ENCODE measurements at places on chromosomes 1 and 21.
A peak's percentile ranks its signal among the peaks of the same experiment; 100 is the strongest.

GRCh38 chr1:191320062-191320461, 838.2 kb upstream of the RGS18 start:
- no peak for DNase-seq

- no peak for DNase-seq
These were observed 436.8 kb downstream of the PTPRU start for GRCh38 chr1:29673228-29673500.

DNA sequence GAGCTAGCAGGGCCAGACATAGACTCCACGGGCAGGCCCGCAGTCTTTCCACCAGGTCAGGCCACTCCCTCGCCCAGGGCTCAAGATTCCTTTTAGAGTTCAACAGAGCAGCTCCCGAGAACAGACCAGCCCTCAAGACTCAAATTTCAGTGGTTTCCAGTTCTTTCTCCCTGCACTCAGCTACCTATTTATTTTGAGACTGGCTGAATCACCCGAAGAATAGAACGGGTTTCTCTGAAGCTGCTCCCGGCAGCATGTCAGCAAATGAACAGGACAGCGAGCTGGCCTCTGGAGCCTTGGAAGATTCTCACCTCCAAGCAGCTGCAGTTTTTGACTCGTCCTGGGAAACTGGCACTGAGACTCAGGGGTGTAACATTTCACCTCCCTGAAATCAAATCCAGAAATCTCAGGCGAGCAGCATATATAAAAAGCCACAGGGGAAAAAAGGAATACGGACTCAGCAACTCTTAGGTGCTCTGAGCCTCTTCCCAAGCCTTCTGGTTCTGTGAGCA, 177.9 kb downstream of the CLIC6 start:
- DNase-seq, result no peak

GRCh38 chr1:52348704-52349300, 17.2 kb downstream of the CC2D1B start:
- DNase-seq, result no peak

DNA sequence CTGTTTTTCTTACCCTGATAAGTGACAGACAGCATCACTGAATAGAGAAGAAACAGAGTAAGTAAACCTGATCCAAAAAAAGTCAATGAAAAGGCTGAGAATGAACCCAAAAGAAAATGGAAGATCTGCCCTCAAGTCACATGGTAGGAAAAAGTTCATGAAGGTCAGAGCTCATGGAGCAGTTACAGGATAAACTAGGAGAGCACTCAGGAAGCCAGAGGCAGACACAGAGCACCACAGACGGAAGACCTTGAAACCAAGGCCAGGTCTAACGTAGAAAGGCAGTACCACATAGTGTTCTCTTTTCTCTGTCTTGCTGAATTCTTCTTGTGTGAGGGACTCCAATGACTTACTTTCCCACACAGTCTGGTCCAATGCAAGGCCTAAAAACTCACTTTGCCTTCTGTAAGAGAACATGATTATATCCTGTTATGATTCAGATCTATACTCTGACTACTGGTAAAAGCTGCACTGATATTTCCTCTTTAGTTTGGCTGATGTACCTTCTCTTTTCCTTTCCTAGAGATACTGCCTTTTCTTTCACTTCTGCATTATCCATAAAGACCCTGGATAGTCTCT, 40.8 kb downstream of the RTCA start:
- no peak for DNase-seq

- peak; percentile 22 for DNase-seq
These were observed 978 bp downstream of the PRDM15 start for GRCh38 chr21:41877901-41878830.

DNA sequence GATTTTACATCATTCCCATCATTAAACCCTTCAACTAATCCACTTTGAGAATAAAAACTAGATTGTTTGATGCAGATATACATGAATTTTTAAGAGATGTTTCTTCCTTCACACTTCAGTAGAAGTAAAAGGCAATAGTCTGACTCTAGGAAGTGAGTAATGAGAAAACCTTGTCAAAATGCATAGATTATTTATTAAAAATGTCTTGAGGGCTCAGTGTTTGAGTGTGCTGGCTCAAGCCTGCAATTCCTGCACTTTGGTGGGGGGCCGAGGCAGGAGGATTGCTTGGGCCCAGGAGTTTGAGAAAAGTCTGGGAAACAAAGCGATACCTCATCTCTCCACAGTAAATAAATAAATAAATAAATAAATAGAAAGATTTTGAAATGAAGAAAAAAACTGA, 177.1 kb downstream of the NEGR1 start:
- no peak for DNase-seq

DNA sequence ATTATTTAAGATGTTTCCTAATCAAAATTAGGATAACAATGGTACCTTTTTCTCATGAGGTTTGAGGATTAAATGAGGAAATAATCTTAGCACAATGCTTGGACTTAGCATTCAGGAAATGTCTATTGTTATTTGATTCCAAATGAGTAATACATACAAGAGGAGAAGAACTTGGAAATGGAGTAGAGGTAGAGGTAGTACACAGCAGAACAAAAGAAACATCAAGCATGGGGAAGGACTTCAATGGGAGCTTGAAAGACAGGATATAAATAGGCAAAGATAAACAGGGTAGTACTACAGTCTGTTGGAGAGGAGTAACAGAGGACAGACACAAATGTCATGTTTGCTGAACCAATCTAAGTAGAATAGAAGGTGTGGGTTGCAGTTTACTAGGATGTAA, 59.5 kb upstream of the RGS2 start:
- no peak for DNase-seq

GRCh38 chr1:202164271-202165037, 4.1 kb upstream of the PTPN7 start:
- peak; percentile 75 for DNase-seq

- DNase-seq, result no peak
These were observed 222.0 kb downstream of the TRABD2B start for GRCh38 chr1:47774986-47775834.

DNA sequence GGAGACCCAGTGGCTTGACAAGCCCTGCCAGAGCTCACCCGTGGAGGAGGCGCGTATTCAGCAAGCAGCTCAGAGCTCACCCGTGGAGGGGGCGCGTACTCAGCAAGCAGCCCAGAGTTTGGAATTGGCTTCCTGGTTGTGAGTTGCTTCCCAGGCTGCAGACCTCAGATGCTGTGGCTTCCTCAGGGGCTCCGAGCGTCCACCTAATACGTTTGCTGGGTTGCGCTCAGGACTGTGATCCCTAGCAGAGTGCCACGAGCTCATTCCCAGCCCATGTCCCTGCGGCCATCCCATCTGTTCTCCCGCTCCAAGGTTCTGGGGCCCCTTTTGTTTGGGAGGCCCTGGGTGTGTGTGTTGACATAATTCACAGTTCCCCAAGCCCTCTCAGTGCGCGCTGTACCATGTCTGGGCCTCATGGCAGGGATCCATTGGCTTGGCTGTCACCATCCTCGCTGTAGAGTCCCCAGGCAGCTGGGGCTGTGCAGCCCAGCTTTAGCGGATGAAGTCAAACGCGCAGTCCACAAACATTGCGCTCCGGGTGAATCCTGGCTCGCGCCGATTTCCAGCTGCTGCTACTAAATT, 3.6 kb downstream of the AJAP1 start:
- DNase-seq, result no peak

- DNase-seq, result no peak
These were observed 93.1 kb downstream of the MACF1 start for GRCh38 chr1:39297551-39297950.

DNA sequence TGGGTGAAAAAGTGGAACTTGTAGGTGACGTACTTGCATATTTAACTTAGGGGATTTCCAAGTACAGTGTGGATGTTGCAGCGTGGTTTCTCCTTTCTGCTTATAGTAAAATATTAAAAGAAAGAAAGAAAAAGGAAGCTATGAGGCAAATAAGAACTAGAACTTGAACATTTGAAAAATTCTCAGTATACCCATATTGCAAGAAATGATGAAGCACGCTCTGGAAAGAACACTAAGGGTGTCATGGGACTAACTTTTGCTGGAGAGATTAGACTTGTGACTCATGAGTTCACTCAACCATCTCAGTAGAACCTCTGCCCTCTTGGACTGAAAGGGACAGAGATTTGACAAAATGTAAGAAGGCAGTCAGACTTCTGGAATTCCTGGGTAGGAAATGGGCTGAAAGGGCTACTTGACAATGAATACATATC, 704.5 kb upstream of the ADGRL4 start:
- no peak for DNase-seq

GRCh38 chr1:64121766-64122385, 81.5 kb upstream of the UBE2U start:
- no peak for DNase-seq

DNA sequence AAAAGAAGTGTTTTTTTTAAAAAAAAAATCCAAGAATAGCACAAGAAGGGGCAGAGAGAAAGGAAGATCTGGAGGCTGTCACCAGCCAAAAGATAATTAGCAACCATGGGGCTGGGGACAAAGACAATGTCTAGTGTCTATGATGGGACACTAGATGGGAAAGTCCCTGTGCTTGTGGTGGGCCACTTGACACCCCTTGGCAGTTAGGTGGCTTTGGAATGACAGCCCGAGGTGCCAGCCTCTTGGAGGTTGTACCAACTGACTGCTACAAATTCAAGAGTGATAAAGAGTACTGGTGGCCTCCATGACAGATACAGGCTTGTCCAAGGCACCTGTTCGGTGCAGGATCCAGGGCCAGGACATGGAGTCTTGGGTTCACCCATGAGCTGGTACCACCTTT, 21.6 kb downstream of the ATP2B4 start:
- DNase-seq, result no peak

GRCh38 chr1:186662752-186663151, 17.5 kb downstream of the PTGS2 start:
- no peak for DNase-seq

GRCh38 chr1:4150262-4150661, 250.2 kb upstream of the C1orf174 start:
- no peak for DNase-seq

DNA sequence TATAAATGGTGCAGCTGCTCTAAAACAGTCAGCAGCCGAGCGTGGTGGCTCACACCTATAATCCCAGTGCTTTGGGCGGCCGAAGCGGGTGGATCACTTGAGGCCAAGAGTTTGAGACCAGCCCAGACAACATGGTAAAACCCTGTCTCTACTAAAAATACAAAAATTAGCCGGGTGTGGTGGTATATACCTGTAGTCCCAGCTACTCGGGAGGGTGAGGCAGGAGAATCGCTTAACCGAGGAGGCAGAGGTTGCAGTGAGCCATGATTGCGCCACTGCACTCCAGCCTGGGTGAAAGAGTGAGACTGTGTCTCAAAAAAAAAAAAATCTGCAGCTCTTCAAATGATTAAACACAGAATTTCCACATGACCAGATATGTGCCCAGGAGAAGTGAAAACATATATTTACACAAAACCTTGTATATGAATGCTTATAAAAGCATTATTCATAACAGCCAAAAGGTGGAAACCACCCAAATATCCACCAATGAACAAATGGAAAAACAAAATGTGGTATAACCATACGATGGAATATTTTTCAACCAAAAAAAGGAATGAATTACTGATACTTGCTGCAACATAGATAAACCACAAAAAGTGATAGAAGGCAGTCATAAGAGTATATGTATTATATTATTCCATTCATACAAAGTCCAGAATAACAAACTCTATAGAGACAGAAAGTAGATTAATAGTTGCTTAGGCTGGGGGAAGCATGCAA, 14.1 kb downstream of the EPS15 start:
- DNase-seq, result no peak
